H4 (cell line): ENCODE measurements at places on chromosomes 13 and 19. TPM values are rescaled to one million over a fixed set of nuclear protein-coding genes. Genes with fewer than 3 reads are reported as not detected.
A peak's percentile ranks its signal among the peaks of the same experiment; 100 is the strongest.

DNA sequence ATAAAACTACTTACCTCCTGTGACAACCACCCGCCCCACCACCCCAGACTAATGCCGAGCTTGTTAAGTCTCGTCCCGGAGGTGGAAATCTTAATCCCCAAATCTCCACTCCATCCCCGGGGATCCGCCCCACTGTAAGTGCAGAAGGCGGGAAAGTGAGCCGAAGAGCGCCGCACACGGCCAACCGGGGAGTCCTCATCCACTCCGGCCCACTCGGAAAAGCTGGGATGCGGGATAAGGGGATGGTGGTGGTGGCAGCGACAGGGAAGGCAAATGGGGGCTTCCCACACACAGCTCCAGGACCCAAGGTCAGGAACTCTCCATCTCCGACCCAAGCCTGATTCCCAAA, 621 bp downstream of the FBL start:
- no peak for DNase-seq

PHF11 gene
- total RNA-seq = 9.0 and 13.6 TPM in 2 replicates

- DNase-seq = no peak
Observed at GRCh38 chr13:95381212-95381527, 79.9 kb upstream of the ABCC4 start.

DNA sequence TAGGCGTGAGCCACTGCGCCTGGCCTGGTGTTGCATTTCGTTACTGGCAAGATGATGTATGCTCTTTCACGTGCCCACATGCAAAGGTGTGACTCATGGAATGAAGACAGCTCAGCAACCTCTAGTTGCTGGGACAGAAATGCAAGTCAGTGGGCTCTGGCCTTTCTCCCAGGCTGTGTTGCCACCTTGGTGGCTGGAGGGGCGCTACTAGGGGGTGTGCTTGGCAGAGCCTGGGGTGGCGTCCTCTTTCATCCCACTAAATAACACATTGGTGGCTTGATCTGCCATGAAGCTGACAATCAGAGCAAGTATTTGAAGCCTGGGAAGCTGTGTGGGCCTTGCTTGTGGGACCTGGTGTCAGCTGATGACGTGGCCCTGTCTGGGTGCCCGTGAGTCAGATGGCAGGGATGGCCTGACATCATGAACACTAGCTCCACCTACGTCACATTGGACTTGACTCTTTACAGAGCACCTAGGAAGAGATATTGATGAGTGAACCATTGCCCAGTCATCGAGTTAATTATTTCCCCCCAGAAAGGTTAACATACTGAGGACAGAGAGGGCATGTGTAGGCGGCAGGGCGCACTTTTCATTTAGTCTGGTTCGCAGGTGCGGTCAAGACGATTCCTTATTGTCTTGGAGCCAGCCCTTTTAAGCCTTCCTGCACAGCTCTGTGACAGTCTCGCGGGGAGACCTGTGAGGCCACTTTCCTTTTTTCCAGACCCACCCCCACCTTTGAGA, 154.2 kb downstream of the TM9SF2 start:
- peak; percentile 51 for DNase-seq
